Suppressor macrophage treated with lipopolysaccharide for 4 hours (primary cell): ENCODE measurements at places on chromosomes 11 and 22.

- DNase-seq = no peak
Observed at GRCh38 chr11:23729088-23729487, 767.8 kb upstream of the LUZP2 start.

DNA sequence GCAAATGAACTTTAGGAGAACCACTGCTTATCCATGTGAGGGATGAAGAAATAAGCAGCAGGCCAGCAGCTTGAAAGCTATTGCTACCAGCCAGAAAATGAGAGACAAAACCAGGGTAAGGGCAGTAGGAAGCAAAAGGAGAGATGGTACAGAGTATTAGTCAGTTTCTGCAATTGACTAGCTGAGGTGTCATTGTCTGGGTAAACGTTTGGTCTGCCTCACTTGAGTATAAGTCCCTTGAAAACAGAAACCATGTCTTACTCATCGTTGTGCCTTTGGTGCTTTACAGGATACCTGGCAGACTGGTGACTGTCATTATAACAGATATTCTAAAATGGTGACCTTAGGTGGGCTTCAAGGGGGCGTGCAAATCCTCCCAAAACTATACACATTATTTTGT is 63.9 kb upstream of the USP47 start:
- DNase-seq = no peak

DNA sequence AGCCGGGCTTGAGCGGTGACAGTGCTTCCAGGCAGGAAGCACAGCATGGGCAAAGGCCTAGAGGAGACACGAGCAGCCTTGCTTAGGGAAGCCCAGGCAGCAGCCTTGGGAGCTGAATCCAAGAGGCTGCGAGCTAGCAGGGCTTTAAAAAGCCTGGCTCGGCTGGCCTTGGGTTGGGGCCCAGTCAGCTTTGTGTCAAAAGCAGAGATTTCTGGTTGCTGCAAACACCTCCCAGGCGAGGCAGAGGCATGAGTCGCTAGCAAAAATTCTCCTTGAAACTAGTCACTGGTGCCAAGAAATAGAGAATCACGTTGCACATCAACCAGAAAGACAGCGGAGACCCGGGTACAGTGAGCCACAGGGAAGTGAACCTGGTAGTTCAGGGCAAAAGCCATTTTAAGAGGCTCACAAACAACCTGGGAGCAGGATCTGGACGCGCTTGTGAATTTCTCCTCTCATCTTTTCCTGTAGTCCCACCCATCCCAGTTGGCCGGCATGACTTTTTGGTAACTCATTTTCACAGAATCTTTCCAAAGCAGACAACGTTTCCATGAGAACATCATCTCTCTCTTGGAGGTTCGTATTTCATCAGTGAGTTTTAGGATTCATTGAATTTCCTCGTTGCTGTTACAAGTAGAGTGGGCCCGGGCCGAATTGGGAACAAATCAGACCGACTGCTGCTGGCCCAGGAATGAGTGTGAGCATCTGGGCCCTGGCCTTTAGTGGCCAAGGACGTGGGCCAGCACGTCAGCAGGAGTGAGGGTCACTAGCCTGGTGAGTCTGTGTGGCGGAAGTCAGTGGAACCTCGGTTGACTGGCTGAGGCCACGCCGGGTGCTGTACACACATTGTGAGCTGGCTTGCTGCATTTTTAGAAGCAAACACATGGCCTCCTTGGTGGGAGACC is 16.4 kb upstream of the FGF4 start:
- no peak for DNase-seq

DNA sequence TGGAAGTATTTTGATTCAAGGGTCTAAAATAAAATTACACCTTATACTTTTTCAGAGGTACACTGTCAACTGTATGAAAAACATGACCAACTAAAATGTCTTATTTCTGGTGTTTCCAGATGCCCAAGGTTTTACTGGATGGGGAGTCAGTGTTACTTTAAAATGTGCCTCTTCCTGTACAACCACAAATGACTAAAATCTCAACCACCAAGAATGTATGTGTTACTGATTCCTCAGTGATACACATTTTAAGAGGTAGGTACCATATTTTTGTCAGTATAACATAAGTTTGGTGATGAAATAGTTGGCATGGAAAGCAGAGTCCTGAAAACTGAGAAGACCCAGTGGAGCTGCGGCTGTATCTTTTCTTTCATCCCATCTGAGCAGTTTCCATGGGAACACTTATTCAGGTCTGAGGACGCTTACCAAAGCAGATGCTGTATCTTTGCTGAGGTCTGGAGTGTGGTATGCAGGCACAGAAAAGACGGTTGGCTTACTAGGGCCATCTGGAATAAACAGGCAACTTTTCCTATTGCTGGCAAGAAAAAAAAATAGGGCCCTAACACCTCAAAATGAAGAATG is 21.2 kb upstream of the TP53AIP1 start:
- no peak for DNase-seq

DNA sequence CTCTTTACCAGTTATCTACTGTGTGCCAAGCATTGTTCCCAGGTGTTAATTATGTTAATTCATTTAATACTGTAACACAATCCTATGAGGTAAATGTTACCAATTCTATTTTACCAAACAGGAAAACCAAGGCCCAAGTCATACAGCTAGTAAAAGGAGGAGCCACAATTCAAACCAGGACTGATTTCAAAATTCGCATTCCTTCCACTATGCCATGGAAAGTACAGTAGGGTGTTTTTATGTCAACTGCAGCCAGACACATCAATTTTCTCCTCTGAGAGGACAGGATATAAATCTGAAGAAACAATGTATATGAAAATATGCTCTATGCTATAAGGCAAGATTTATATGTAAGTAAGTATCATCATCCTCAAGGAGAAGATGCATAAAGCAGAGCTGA is 104.3 kb downstream of the RPL27A start:
- DNase-seq = no peak

DNA sequence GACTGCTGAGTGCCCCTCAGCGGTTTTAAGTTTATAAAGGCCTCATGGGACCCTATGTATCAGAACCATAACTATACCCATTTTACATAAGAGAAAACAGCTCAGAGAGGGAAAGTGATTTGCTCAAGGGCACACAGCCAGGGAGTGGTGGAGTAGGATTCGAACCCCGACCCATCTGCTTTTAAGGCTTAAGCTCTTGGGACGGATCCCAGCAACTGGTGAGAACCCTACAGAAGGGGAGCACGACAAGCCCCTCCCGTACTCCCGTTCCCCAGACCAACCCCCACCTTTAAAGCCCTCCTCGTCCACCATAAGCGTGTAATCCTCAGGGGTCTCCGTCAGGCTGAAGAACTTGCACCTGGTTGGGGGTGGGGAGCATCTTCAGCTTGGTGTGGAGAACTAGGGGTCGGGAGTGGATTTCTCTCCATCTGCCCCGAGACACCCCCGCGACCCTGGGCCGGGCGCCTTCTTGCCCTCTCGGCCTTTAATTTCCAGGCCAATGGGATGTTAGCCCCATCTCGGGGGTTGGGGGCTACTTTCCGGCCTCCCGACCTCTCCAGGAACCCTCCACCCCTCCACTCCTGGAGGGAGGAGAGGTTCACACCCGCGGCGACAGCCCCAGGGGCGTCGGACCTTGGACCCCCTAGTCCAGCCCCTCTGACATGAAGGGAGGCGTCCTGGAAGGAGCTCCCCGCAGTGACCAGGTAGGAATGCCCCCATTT is 725 bp downstream of the CASTOR1 start:
- DNase-seq = no peak

- no peak for DNase-seq
Observed at GRCh38 chr11:8106679-8107078, 25.7 kb downstream of the TUB start.

DNA sequence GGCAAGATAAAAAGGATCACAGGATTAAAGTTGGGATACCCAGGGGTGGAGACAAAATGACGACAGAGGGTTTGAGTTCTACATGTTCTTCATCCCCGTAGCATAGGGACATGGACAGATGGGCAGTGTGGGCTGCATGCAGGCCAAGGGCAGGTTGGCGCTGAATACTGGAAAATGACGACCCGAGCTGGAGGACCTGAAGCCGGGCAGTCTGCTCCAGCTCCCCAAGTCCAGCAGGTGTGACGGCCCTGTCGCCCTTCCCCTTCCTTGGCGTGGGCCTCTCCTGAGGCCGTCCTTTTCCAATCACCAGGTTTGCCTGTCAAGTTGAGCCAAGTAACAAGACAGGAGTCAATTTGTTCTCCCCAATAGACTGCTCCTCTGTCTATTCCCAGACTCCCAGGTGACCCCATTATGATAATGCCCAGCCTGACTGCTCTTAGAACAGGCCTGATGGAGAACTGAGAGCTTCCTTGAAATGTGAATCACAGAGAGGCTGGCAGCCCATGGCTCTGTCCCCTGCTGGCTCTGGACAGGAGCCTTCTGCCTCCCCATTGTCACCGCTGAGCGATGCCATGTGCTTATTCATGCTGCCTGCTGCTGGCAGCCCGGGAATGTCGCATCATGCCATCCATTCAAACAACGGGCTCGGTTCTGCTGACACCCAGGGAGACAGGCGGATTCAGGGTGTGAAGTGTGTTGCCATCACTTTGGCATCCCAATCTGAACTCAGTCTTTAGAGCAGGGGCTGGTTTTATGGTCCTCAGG is 392.1 kb downstream of the NTM start:
- DNase-seq = no peak

- no peak for DNase-seq
Observed at GRCh38 chr11:15406851-15407351, 292.2 kb downstream of the INSC start.

GRCh38 chr11:46280706-46281105 is 3.2 kb downstream of the CREB3L1 start:
- DNase-seq = no peak

GRCh38 chr11:104881117-104881794 is 17.0 kb downstream of the CASP12 start:
- no peak for DNase-seq

GRCh38 chr11:103877221-103877620 is 159.2 kb upstream of the DDI1 start:
- no peak for DNase-seq

GRCh38 chr11:126026579-126026978 is 36.1 kb downstream of the CDON start:
- DNase-seq = no peak

DNA sequence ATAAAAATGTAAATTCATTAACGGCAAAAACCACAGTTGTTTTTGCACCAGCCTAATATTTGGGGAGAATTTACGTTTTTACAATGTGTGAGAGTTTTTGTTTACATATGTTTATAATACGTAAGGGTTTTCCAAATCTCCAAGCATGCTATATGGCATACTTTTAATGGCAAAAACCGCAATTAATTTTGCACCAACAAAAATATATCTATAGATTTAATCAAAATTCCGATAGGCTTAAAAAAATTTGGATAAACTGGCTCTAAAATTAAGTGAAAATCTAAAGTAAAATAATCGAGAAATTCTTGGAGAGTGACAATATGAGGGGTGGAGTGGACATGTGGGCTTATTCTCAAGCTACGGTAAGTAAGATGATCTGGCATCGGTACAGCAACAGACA is 22.8 kb downstream of the KRTAP5-6 start:
- no peak for DNase-seq

GRCh38 chr11:111846063-111846462 is 25.3 kb downstream of the ALG9 start:
- DNase-seq = peak; percentile 45
